Epithelial cell of esophagus (primary cell): ENCODE measurements at places on chromosomes 7 and 10.

- no peak for DNase-seq
These were observed 7.1 kb downstream of the CABCOCO1 start for GRCh38 chr10:61669849-61670248.

DNA sequence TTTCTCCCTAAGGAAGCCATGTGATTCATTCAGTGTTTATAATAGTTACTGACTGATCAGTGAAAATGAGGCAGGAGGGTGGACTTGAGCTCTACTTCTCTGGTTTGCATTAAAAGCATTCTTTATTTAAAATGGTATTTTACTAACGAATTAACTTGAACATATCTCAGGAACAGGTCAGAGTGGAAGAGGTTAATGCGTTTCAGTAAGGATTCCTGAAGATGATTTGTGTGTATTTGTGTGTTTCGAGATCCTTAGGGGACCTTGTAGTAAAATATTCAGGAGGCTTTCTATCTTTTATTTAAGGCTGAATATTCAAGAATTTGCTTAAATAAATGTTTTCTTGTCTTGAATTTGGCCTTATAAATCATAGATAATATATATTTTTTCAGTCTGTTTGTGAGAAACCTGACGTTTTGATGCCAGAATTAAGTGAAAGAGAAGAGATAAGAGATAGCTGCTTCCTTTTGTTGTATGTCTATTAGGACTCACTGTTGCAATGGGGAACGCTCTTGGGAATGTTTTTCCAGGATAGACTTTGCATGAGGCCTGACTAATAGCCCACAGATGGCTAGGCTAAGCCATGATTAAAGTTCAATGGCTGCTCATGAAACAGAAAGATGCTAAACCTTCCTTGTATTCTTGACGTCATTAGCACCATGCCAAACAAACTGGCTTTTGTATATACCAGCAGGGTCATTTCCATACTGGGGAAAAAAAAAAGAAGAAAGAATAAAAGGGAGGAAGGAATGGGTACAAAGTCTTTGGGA lies 93.8 kb upstream of the MTPN start:
- no peak for DNase-seq

GRCh38 chr10:110340816-110341215 lies 36.1 kb upstream of the SMNDC1 start:
- DNase-seq = no peak

GRCh38 chr10:13100349-13101294 lies 659 bp downstream of the OPTN start:
- peak; percentile 49 for DNase-seq

DNA sequence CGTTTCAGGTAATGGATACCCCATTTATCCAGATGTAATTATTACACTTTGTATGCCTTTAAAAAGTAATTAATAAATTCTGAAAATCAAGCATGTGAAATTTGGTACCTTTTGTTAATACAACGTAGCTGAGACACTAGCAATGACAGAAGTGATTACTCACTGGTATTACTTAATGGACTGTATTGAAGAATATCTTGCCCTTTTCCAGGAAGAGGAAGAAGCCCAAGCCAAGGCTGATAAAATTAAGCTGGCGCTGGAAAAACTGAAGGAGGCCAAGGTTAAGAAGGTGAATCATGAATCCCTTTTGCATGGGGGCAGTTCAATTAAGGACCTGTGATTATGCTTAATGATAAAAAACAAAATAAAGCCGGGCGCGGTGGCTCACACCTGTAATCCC lies 64.8 kb downstream of the APBB1IP start:
- DNase-seq = no peak

DNA sequence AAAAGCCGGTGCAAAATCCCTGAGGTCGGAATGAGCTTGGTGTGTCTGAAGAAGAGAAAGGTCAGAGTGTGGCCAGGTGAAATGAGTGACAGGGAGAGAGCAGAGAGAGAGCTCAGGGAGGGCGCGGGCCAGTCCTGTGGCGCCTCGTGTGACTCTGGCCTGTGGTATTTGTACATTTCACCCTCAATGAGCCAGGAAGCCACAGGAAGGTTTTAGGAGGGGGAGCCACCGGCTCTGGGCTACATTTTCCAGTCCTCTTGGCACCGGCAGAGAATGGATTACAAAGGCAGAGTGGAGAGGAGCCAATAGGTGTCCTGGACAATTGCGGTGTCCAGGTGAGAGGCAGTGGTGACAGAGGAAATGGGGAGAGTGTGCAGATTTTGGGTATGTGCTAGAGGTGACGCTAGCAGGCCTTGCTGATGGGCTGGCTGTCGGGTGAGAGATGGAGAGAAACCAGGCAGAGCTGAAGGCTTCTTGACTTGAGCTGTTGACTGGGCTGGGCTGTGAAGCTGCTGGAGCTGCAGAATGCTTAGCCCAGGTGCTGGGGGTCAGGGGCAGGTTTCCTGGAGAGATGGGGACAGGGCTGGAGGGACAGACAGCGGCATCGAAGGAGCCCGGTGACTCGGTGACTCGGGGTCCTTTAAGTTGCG lies 38.1 kb downstream of the COL13A1 start:
- DNase-seq = no peak

DNA sequence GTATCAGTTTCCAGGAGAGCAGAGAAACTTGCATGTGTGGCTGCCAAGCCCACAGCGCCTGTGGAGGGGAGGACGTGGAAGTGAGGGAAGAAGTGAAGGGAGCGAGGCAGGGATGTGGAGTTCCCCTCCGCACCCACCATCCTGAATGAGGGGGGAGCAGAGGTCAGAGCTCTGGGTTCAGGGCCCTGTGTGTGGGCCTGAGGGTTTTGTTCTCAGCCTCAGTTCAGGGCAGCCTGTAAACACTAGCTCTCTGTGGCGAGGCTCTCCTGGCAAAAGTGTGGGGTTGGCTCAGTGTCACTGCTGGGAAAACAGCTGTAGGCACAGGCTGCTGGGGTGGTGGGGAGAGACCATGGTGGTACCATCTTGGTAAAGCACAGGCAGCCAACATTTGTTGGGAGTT lies 108.4 kb downstream of the C10orf105 start:
- no peak for DNase-seq

DNA sequence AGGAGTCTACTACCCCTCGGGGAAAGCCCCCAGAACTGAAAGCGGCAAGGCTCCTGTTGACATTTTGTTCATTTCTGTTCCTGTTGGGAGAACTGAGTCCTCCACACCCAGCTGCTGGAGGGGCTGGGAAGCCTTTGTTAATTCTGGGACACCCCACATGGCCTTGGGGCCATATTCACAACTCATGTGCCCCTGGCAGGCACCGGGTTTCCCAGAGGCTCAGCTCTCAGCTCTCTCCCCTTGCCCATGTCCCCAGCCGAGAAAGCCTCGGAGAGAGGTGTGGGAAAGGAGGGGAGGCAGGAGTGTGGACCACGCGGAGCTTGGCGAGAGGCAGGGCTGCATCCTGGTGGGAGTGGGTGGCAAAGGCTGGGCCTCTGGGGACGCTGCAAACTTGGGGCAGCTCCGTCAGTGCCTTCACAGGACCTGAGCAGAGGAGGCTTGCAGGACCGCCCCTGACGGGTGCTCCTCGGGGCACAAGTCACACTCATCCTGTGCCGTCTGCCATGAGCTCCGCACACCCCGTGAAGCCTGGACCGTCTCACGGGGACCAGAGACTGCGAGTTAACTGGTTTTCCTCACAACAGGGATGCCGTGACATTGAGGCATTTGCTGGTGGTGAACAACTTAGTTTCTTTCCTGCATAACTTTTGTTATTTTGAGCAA lies 140.9 kb downstream of the DNAJB6 start:
- no peak for DNase-seq

- DNase-seq = no peak
These were observed 4.1 kb upstream of the SLC18A3 start for GRCh38 chr10:49605939-49606509.

- DNase-seq = no peak
These were observed 164.0 kb downstream of the SLC25A13 start for GRCh38 chr7:96157856-96158255.

GRCh38 chr7:98166668-98166970 lies 44.6 kb upstream of the BHLHA15 start:
- no peak for DNase-seq

- peak; percentile 27 for DNase-seq
These were observed 75.3 kb upstream of the PPP1R9A start for GRCh38 chr7:94832051-94832450.

- DNase-seq = no peak
These were observed 31.2 kb downstream of the TSPAN14 start for GRCh38 chr10:80485076-80485945.

GRCh38 chr10:83144461-83144860 lies 994.8 kb upstream of the GHITM start:
- DNase-seq = no peak

DNA sequence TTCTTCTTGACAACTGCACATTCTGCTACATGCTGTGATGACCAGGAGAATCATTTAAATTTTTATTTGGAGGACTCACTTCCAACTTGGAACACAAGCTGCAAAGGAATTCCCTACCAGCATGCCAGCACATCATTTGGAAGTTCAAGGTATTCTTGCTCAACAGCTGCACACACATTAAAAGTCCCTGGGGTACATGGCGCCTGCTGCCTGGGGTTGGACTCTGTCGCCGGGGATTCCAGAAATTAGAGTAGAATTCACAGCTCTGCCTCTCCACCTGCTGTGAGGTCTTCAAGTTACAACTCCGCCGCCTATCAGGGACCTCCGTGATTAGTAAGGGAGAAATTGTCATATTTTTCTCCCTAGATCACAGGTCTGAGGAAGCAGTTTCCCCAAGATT lies 1.1 kb downstream of the ZNF32 start:
- no peak for DNase-seq

GRCh38 chr7:97693586-97693985 lies 38.3 kb upstream of the TAC1 start:
- no peak for DNase-seq

- no peak for DNase-seq
These were observed 45.6 kb upstream of the PIP4K2A start for GRCh38 chr10:22760025-22760424.

DNA sequence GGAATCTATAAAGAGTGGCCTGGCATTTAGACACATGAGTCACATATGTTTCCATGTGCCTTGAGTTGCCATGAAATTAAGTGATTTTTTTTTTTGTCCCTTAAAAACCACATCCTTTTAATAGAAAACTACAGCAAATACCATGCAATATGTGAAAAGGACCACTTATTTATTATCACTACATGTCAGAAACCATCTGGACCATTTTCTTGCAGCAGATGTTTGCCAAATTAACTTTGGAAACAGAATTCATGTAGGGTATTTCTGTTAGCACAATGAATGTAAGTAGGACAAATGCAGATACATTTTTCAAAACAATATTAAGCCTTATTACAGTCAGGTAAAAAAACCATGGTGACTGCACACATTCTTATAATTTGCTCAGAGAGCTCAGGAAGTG lies 230.6 kb downstream of the REEP3 start:
- no peak for DNase-seq

DNA sequence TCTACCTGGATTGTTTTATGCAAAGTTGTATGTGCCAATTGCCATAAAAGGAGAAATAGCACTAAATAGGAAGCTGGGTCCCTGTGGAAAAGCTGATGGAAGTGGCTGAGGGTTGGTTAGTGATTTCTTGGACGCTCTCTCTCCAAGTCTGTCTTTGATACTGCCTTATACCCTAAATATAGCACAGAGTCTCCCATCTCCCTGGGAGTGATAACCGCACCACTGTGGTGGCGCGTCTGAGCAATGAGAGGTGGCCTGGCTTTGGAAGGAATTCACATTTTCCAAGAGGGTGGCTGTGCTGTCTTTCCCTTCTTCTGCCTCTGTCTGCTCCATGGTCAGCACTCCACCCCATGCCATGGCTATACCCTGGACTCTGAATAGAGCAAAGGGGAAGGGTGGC lies 31.2 kb downstream of the STMP1 start:
- no peak for DNase-seq

- DNase-seq = no peak
These were observed 255.0 kb upstream of the SP8 start for GRCh38 chr7:21041666-21042065.

DNA sequence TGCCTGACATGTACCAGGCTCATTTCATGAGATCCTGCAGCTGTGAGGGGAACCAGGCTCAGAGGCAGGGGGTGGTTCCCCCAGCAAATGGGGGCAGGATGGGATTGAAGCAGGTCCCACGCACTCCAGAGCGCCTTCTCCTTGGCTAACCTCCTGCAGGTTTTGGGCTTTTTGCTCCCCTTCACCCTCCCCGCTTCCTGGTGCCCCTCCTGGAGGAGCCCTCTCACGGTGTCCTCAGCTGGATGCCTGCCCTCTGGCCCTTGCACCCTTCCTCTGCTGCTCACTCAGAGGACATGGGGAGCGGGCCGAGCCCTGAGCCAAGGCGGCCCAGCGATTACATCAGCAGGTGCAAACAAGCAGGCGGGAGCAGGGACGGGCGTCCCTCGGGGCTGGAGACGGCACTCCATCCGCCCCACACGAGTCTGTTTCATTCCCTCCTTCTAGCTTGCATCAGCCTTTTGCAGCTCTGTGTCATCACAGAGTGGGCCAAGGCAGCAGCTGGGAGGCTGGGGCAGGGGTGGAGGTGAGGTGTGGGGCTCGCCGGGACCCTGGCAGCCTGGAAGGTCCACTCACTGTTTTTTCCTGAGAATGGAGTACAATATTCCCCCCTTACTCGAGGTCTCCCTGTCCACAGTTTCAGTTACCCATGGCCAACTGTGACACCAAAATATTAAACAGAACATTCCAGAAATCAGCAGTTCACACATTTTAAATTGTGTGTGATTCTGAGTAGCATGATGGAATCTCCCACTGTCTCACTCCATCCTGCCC lies 52.7 kb upstream of the SLC29A3 start:
- DNase-seq = no peak

DNA sequence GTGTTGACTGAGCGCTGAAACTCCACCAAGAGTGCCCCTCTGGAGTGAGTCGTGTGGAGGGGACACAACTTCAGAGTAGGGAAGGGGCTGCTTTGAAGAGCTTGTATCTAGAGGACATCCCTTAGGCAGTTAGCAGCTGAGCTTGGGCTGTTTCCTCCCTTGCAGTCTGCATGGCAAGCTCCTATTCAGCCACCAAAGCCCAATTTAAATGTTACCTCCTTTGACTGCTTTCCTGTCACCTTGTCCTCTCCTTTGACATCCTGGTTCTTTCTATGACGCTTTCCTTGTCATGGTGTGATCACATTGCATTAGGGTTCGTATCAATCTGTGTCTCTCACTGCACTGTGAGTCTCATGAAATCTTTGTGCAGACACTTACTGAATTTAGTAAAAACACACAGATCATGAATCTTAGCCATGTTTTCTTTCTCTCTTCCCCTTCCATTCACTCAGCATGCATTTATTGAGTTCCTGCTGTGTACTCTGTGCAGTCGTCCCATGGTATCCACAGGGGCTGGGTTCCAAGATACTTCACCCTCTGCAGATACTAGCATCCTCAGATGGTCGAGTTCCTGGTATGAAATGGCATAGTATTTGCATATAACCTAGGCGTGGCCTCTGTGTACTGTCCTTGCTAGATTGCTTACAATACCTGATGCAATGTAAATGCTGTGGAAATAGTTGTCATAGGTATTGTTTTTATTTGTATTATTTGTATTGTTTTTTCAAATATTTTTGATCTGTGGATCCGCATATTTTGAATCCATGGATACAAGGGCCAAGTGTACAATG lies 228.5 kb downstream of the CCDC3 start:
- no peak for DNase-seq

DNA sequence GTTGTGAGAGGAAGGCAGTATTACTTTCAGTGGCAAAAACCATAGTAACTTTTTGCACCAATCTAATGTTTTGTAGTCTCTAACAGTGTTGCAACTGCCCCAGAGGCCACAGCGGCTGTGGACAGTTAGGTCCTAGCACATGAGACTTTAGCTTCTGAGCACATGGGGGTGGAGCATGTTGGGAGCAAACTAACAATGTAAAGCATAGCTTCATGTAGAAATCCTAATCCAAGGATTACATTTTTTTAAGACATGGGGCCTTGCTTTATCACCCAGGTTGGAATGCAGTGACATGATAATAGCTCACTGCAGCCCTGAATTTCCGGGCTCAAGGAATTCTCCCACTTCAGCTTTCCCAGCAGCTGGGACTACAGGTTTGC lies 49.0 kb downstream of the LAMB1 start:
- DNase-seq = no peak
